ENCODE measurements at places on chromosomes 3 and 15.

- DNase-seq: peak; percentile 6
These were observed 20.2 kb downstream of the HDAC11 start for GRCh38 chr3:13500133-13500885.

- no peak for DNase-seq
These were observed 477.4 kb upstream of the MDFIC2 start for GRCh38 chr3:70789878-70790277.

DNA sequence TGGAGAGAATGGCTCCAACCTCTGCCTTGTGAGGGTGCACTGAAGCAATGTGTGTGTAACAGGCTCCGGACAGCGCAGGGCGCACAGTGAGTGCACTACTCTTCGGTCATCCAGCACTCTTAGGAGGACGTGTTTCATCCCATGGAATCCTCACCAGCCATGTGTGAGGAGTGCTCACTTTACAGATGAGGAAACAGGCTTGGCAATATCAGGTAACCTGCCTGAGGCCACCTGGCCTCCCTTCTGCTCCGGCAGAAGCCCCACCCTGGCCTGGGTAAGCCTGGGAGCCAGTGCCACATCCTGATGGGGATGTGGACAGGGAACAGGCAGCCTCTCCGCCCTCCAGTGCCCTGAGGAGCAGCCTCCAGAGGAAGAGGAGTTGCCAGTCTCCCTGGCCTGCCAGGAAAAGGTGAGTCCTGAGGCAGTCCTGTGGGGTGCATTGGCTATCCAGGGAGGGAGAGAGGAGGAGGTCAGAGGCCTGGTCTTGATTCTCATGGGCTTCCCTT lies 39.4 kb upstream of the LIMD1 start:
- no peak for DNase-seq

GRCh38 chr3:134850761-134851160 lies 55.7 kb downstream of the EPHB1 start:
- no peak for DNase-seq

- DNase-seq: peak; percentile 87
These were observed 40.8 kb downstream of the FOXP1 start for GRCh38 chr3:71542521-71543370.

DNA sequence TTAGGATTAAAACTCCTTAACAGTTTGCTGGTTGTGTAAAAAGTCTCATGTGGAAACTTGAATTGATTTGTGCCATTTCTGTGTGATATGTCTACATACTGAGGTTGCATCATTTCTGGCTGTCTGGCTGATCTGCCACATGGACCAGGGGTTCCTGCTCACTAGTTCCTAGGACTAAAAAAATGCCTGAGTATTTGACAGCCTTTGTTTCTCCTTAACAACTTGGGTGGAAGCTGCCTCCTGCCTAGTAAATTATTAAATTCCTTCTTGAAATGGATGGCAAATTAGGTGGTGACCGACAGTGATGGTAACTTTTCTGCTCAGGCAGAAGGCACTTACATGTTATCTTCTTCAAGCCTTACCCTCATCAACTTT lies 226.9 kb upstream of the MRPL3 start:
- DNase-seq: no peak

DNA sequence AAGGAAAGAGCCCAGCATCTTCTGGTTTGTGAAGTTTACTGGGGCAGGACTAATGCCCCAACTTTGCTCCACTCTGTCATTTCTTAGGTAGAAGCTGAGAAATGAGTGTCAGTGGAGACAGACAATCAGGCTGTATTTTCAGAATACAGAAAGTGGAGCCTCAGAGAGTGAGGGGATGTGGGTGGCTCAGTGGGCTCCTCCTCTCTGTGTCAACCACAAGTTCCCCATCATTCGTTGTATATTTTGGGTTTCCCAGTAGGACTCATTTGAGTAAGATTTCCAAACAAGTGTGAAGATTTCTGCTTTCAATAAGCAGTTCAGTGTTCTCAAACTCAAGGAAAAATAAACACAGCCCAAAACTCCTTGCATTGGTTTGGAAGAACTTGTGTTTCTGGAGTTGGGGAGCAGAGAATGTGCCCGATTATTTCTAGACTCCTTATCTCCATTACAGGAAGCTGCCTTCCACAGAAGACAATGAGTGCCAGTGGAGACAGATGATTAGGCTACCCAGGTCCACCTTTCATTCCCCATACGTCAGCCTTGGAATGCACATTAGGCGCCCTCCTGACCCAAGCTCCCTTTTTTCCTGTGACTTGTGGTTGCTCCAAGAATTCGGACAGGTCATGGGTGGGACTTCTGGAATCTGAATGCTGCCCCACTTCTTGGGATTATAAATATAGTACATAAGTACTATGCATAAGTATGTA lies 792.1 kb upstream of the LMCD1 start:
- peak; percentile 42 for DNase-seq

DNA sequence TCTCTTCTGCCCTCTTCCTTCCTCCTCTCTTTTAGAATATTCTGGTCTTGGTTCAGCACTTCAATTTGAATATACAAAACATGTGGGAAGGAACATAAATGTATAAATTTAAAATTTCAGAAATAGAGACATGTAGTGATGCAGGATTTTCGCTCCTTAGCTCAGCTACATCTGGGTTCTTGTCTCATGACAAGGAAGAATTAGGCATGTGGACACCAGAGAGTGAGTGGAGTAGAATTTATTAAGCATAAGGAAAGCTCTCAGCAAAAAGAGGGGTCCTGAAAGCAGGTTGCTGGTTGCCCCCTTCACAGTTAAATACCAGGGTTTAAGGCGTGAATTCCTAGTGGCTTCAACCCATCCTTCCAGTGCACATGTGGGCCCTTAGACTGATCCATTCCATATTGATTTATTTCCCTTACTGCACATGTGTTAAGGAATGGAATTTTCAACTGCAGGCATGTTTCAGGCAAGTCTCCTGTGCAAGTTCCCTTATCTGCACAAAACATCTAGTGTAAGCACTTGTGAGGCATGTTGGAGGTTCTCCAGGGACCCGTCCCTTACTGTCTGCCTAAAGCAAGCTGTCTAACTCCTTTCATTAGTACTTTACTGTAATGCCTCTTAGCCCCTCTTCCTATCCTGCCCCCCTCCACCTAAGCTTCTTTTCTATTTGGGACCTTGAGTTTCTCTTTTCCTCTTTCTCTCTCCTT lies 133.2 kb upstream of the STRIT1 start:
- DNase-seq: no peak

DNA sequence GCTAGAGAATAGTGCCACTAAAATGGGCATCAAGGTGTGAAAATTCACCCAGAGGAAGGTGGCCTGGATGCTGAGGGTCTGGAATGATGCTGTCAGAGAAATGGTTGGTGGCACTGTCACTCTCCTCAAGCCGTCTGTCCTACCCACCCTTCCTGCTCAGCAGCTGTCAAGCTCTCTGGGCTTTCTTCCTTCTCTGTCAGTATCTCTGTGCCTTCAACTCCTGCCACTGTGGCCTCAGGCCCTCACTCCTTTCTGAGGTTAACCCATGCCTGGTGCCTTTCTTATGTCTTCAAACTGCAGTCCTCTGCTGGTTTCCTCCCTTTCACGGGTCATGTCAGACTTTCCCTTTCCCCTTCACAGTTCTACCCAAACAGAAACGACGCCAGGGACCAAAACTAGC lies 4.4 kb downstream of the MYO5C start:
- DNase-seq: no peak

DNA sequence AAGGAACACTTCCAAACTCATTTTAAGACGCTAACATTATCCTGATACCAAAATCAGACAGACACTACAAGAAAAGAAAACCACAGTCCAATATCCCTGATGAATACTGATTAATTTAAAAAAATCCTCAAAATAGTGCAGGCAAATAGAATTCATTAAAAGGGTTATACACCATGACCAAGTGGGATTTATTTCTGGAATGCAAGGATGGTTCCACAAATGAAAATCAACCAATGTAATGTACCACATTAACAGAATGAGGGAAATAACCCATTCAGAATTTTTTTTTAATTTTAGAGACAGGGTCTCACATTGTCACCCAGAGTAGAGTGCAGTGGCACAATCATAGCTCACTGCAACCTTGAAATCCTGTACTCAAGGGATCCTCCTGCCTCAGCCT lies 17.3 kb upstream of the AP4E1 start:
- no peak for DNase-seq

GRCh38 chr3:78868570-78868969 lies 899.2 kb downstream of the ROBO1 start:
- DNase-seq: no peak

- DNase-seq: peak; percentile 82
These were observed 149.8 kb downstream of the TMCO5A start for GRCh38 chr15:38084289-38084688.

DNA sequence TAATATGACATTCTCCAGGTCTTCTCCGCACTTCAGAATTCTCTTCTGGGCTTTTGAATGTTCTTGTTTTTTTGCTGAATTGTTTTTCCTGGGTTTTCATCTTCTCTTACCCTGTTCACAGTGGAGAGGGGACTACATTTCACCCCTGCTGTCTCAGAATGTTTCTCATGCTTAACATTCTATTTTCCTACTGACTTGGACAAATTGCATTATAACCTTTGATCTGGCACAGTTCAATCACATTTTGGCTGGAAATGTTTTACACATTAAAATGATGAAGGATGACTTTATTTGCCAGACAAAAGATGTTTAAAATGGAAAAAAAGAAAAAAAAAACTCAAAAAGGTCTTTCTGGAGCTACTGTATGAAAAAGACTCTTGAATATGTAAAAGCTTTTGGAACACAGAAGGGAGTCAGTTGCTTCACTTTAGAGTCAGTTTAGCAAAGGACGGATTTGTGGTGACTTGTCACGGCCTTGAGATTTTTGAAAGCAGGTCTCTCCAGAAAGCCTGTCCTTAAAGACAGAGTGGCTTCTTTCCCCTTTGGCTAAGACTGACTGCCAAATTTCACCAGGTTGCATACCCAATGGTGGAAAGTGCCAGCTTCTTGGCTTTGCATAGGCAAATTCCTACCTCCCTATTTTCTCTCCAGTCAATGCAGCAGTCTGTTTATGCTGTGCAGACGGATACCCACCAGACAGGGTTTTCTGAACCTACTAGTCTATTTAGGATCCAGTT lies 401.0 kb upstream of the TBL1XR1 start:
- no peak for DNase-seq

DNA sequence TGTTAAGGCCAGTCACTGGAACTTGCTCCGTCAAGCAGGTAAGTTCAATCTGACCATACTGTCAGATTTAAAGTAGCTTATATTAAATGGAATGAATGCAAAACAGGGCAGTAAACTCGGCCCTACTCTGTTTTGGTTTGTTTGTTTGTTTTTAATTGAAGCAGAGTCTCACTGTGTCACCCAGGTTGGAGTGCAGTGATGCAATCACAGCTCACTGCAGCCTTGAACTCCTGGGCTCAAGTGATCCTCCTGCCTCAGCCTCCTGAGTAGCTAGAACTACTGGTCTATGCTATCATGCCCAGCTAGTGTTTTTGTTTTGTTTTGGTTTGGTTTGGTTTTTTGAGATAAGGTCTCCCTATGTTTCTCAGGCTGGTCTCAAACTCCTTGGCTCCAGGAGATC lies 305.0 kb downstream of the FEZF2 start:
- DNase-seq: no peak

GRCh38 chr3:39203860-39204259 lies 11.5 kb upstream of the XIRP1 start:
- no peak for DNase-seq

DNA sequence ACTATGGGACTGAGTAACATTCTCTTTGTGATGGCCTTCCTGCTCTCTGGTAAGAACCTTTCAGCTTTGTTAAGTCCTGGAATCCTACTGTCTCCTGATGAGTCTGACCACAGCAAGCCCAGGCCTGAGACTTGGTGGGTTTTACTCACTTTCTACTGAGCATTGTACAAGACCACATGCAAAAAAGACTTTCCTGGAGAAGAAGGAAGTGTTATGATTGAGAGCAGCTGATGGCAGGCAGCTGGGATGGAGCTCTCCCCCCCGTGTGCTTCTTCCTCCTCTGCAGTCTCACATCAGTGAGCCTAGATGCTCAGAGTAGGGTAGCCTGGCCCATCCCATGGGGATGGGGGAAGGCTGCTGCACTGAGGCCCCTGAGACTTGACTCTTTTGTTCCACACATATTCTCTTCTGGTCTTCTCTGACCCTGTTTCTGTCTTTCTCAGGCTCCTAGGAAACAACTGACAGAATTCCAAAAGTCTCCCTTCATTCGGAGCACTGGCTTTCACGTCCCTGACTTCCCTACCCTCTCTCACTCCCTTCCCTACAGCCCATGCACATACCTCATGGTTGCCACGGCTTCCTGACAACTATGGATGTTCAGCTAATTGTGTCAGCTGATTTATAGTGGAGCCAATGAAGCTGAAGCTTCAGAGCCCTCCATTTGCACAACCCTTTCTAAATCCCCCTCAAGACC lies 36.6 kb downstream of the CD86 start:
- DNase-seq: peak; percentile 65

- DNase-seq: no peak
These were observed 3.9 kb downstream of the CPOX start for GRCh38 chr3:98589331-98590036.

GRCh38 chr3:133014325-133014724 lies 23.9 kb upstream of the TMEM108 start:
- no peak for DNase-seq

DNA sequence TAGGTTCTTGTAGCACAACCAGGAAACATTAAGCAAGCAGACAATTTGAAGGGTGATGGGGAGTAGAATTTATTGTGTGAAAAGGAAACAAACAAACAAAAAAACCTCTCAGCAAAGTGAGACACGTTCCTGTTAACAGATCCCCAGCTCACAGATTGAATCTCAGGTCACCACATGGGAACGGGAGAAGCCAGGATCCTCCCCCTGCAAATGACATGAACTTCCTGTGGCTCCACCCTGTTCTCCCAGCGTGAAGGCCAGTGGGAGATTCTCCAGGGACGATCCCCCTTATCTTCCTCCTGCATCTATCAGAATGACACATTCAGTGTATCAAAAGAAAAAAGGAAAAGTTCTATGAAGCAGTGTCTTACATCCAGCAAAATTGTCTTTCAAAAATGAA lies 1488.1 kb downstream of the OTOL1 start:
- no peak for DNase-seq

- no peak for DNase-seq
These were observed 179.4 kb downstream of the MBNL1 start for GRCh38 chr3:152448091-152448490.

- no peak for DNase-seq
These were observed 546.1 kb downstream of the NTRK3 start for GRCh38 chr15:87710406-87710805.

- DNase-seq: no peak
These were observed 637 bp upstream of the CCNDBP1 start for GRCh38 chr15:43184407-43185124.

GRCh38 chr3:100216713-100217112 lies 44.1 kb upstream of the TBC1D23 start:
- DNase-seq: no peak

DNA sequence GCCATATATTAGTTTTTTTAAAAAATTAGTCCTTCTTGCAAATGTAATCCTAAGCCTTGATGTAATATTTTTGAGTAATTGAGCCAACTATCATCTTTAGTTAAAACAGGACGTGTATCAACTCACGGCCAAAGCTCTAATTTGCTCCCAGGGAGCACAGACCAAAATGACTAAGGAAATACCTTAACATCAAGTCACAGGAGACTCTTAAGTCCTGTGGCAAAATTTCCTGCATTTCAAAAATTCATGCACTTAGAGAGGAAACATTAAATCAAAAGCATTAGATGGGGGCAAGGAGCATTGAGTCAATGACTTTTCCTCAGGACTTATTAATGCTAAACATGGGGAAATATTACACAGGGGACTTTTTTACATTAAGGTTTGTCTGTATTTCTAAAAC lies 276.0 kb downstream of the MFSD1 start:
- no peak for DNase-seq

All from suppressor macrophage (primary cell).